ENCODE measurements at places on chromosomes 1 and 21.

DNA sequence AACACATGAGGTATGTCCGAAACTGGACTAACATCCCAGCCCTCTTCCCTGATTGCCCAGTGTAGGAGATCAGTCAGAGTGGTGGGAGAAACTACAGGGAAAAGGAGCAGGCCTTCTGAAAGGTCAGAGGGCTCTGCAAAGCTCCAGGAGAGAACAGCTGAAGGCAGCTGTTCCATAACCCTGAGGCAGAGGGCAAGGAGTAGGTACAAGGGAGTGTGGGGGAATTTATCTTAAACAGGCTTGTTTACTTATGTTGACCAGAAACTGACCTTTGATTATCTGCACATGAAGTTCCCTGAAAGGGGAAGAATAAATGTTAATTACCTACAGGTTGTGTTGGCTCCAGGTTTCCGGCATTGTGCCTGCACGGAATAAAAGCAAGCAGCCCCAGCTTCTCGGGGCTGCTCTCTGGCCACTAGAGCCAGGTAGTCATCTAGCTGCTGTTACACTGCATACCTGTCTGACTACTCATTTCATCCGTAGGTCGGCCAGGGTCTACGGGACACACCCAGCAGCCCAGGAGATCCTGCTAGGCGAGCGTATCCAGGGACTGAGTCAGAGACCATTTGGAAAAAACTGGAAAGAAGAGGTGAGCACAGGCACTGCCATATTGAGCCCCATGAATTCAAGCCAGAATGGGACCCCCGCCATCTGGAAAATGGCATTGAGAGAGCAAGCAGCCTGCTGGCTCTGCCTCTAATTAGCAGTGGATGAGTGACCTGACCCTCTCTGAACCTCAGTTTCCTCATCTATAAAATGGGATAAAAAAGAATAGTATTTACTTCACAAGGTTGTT, 14.9 kb upstream of the PAQR7 start:
- DNase-seq: no peak

- DNase-seq: no peak
These were observed 1.6 kb downstream of the TENT5C start for GRCh38 chr1:117607471-117607870.

DNA sequence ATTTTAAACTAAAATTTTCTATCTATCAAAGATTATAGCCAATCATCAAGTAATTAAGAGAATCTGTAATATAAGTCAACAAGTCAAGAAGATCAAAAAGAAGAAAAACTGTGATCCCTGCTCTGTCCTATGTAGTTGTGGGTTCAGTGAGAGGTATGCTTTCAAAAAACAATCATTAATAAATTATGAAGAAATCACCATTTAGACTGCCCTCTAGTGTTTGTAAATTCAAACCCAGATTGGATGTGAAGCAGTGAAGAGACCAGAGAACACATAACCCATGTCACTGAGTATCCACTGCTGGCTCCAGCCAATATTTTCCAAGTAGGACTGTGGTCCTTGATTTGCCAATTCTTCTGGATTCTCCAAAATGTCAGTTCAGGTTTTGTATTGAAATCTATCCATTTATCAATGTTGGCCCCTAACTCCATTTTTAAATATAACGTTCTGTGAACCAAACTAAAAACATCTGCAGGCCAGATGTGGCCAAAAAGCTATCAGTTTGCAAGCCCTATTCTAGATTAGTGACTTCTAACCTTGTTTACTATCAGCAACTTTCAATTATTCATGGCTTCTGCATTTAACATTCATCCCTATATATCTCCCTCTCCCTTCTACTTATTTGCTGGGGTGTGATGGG, 467.5 kb upstream of the CXADR start:
- no peak for DNase-seq

DNA sequence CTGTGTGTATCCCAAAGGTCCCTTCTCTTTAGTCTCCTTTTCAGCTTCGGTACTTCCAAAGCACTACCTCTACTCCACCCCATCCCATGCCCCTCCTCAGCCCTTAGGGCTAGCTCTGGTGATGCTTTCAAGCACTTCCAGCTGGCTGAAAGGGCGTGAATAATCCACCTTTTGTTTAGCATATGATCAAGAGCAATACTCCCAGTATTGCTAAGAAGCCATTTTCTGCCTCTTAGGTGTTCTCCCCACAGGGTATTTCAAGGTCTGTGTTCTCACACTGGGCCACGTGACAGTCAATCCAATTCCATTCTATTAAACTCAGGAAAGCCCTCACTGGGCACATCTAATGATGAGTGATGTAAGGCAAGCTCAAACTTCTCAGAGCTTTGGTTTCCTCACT, 298.5 kb upstream of the PROX1 start:
- no peak for DNase-seq
